SIG-M5 (cell line): ENCODE measurements at places on chromosomes 2 and 18.

DNA sequence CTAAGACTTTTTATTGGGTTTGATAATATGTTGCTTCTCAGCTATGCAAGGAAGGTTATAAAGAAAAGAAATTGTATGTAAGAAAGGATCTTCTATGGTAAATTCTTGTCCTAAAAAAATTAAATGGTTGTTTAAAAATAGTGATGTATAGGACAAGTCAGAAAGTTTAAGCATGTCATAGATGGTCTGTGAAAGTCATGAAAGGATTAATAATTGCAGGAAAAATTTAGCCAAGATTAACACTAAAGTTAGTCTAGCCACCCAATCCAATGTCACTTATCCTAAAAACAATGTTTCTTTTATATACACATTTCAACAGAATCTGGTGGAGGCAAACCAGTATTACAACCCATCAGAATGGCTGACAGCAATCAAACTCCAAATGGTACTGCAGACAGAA lies 1046.7 kb upstream of the SLC39A10 start:
- no peak for DNase-seq

GRCh38 chr2:85246348-85246747 lies 81.4 kb downstream of the TGOLN2 start:
- DNase-seq: no peak

GRCh38 chr2:154425994-154426393 lies 272.5 kb upstream of the KCNJ3 start:
- DNase-seq: no peak

DNA sequence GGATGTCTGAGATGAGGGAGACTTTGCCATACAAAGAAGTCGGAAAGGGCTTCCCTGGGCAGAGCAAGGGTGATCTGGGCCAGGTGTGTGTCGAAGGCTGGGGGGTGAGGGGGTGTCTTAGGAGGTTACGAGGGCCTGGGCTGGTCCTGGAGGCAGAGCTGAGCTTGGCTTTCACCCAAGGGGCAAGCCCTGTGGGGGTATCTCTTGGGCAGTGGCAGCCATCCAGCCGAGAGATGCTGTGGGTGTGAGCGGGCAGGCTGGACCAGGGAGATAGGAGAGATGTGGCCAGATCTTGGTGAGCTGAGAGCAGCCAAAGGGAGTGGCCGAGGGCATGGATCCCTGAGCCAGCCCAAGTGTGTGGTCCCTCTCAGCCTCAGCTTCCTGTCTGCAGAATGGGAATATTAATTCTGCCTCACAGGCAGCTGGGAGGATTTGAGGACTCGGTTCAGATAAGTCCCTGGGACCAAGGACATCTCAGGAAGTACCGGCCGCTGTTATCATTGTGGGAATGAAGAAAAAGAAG lies 33.0 kb downstream of the MAL start:
- DNase-seq: no peak

DNA sequence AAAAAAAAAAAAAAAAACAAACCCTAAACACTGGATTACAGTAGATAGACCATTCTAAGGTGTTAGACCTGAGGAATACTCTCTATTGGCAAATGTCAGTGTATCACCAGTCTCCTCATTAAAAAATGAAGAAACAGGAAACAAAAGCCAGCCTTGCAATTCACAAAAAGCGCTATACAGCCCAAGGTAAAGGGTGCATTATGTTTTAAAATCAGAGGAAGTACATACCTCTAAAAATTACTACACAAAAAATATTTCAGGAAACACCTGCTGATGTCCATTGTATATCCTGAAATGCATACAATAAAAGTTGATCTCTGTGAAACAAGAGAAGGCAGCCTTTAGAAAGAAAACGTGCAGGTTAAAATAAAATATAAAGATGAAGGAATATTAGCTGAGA lies 54.9 kb upstream of the TSPYL6 start:
- DNase-seq: no peak

GRCh38 chr2:198325359-198325758 lies 521.0 kb downstream of the PLCL1 start:
- DNase-seq: no peak
